ENCODE measurements at places on chromosomes 5 and 9.

GRCh38 chr9:13020146-13021040 is 245.6 kb downstream of the LURAP1L start:
- no peak for DNase-seq

DNA sequence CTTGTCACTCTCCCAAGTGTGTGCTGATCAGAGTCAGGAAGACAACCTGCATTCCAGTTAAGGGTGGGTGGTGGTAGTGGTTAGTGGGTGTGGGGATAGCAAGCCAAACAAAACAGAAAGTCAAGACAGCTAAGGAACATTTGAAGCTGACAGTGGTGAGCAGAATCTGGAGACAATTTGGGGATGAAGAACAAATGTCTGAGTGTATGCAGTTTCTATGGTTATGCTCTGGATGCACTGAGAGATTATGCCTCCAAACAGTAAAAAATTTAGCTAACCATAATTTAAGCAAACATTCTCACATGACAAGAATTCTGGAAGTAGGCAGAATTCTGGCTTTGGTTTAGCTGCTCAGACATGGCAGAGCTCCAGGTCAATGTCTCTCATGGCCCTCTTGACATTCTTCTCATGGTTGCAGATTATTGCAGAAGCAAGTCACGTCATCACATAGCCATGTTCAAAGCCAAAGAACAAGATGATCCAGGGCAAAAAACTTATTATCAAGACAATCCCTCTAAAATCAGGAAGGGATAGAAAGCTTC is 148.7 kb downstream of the LURAP1L start:
- no peak for DNase-seq

GRCh38 chr5:15483351-15484097 is 16.5 kb upstream of the FBXL7 start:
- DNase-seq, result no peak

DNA sequence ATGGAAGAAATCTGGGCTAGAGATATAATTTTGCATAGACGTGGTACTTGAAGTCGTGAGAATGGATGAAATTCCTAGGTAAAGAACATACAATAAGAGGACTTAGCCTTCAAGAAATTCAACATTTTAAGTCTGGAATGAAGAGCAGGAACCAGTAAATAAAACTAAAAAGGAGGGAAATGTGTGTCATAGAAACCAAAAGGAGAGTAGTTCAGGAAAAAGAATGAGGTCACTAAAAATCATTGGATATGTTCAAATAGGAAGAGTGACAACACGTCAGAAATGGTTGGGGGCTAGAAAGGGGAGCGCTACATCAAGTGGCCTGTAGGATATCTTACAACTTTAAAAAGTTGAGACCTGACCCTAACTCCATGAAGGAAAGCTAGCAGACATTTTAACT is 44.0 kb downstream of the PFDN1 start:
- no peak for DNase-seq

DNA sequence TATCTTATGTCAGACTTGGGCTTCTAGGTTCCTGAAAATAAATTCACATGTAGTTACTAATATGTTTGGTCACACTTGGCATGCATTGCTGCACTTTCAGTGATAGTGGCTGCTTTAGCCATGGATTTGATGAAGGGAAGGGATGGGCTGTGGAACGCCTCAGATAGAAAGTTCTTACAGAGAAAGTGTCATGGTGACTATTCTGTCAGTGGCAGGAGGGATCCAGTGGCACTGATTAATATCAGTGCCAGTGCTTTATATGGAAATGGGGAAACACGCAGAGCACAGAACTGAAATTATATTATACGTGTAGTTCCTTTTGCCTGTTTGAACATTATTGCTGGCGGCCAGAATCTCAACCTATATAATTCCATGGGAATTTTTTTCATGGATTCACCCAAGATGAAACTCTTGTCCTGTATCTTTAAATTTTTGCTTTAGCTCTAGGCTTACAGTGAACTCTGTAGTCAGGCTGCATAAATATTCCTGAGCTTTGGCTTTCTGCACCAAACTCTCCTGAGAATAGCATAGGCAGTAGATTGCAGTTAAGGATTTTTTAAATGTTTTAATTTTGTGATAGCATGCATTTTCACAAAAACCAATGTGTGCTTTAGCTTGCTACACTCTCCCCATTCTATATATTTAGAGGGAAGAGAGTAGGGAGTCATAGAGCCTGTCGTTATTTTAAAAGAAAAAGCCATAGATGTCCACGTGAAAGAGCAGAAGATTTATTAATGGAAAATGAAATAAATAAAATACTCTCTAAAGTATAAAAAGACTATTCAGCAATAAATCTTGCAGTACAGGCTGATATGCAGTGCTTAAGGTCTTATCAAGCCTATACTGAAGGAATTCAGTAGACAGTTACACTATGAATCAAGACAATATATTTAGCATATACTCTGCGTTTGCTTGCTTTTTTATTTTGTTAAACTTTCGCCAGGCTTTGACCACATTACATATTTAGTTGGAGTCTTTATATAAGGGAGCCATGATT is 98.7 kb downstream of the EDIL3 start:
- no peak for DNase-seq

DNA sequence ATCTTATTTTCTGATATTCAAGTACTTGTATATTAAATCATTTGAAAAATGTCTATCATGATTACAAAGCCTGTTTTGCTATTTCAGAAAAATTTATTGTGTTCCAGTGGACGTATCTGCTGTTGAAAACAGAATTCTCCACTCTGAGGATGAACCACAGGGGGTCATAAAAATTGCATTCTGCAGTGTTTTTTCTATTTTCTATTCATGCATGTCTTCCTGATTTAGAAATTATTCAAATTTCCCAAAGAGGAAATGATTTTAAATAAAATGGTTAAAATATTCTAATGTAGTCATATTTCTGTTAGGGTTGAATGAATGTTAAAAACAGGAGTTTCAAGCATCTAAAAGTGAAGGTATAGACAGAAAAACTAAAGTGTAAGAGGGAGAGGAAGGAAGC is 111.5 kb upstream of the ANKRD55 start:
- DNase-seq, result no peak

GRCh38 chr5:86679949-86680348 is 62.2 kb downstream of the COX7C start:
- no peak for DNase-seq

DNA sequence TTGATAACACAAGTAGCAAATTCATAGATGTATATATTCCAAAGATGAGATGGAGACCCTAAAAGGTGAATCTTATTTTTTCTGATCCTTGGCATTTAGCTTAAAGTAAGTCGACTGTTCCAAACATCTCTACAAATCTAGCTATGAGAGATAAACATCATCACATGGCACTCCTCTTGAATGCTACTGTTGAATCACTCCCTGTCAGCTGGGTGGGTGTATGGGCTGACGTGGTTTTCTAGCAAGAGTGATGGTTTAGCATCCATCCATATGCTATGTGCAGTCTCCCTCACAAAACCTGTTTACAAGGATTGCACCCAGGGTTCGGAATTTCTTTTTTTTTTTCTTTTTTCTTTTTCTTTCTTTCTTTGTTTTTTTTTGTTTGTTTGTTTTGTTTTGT is 13.8 kb downstream of the ACO1 start:
- no peak for DNase-seq

GRCh38 chr5:79408028-79408427 is 105.9 kb downstream of the HOMER1 start:
- DNase-seq, result no peak

DNA sequence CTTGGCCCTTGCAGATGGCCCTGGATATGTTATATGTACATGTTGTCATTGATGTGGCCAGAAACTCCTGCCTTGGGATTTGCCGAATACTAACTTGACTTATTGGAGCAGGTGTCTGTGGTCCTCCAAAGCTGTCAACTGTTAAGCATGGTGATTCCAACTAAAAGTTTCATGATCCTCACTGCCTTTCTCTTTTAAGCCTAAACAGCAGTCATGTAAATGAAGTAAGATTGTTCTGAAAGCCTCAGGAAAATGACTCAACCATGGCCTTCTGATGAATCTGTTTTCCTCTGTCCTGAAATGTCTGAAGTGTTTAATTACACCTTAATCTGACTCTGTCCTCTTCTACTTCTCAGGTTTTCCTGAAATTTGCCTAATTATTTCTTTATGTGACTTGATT is 245.0 kb downstream of the FAM114A2 start:
- no peak for DNase-seq

DNA sequence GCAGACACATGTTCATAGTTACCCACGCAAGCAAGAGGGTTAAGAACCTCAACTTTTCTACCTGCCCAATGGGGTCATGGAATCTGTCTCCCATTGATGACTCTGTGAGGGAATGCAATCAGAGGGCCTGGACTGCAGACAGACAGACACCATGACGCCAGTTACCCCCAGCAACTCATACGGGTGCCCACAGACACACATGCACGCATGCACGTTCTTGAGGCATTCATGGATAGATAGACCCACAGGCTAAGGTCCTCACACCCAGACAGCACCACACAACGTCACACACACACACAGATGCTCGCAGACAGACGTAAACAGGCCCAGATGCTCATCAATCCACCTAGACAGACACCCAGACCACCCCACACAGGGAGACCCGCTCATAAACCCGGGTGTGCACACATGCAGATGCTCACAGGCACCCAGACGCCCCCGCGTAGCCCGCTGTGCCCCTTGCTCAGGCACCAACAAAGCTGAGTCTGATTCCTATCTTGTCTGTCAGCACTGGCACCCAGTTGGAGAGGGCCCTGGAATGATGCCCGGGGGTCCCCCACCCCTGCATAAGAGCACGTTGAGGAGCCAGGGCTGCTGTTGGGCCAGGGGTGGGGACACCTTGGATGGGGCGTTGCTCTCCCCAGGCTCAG is 23.6 kb downstream of the LHX2 start:
- DNase-seq, result no peak

DNA sequence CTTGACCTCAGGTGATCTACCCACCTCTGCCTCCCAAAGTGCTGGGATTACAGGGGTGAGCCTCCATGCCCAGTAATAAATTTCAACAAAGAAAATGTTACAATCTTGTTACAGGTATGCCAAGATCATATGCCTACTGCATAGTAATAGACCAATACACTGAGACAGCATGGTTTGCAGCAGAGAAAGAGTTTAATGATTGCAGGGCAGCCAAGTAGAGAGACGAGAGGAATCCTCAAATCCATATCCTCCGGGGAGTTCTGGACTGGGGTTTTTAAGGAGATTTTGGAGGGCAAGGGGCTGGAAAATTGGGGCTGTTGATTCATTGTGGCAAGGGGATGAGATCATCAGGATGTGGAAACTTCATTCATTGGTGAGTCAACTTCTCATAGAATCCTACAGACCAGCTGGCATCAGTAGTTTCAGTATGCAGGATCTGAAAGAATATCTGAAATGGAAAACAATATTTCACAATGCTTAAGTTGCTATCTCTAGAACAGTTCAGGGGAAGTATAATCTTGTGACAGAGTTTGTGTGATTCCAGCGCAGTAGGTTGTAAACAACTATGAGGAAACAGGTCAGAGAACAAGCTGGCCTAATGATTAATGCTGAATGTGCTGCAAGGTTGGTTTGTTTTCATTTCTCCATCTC is 14.8 kb upstream of the TUT7 start:
- DNase-seq, result no peak
